ENCODE measurements at places on chromosomes 12 and 14.

DNA sequence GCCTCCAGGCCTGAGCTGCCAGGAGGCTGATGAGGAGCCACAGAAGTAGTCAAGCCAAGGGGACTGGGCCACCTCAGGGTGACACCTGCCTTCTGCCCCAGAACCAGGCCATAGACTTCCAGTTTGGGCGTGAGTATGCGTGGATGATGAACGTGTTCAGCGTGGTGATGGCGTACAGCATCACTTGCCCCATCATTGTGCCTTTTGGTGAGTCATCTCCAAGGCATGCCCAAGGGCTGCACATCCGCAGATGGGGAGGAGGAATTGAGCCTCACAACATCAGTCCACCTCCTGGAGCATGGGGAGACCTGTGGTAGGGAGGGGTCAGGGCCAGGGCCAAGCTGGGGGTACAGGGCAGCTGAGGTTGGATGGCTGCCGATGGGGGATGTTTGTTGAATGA lies 22.3 kb downstream of the NGB start:
- H3K4me3 ChIP-seq: no peak overlapping the region
- no peak for DNase-seq
- no peak overlapping the region for H3K27ac ChIP-seq
- H3K36me3 ChIP-seq: no peaks in the 10 kb centered on the region

DNA sequence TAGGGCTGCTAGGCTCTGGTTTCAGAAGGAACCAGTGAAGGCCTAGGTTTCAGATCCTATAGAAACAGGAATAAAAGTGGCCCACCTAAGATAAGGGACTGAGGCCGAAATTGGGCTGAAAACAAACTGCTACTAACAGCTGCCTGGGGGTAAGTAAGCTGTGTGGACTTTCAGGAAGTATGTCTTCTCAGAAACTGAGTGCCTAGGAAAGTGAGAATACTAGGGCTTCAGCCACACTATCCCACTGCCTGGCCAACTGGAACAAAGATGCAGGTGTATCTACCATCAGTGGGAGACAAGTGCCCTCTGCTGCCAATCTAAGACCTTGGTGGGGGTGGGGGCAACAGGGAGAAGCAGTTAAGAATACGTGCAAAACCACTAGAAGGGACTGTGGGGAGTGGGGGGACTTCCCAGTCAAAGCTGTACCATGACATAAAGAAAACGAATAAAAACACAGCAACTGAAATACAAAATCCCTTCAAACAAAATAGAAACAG lies 82.5 kb downstream of the MED13L start:
- no peaks in the 10 kb centered on the region for H3K27me3 ChIP-seq
- H3K36me3 ChIP-seq: peaks cover 4% of the 10 kb centered on the region
- DNase-seq: peak; percentile 73
- H3K4me1 ChIP-seq: peaks cover 31% of the 10 kb centered on the region
- peak overlapping the region; percentile 84 for H3K27ac ChIP-seq
- H3K4me3 ChIP-seq: peak overlapping the region; percentile 63

DNA sequence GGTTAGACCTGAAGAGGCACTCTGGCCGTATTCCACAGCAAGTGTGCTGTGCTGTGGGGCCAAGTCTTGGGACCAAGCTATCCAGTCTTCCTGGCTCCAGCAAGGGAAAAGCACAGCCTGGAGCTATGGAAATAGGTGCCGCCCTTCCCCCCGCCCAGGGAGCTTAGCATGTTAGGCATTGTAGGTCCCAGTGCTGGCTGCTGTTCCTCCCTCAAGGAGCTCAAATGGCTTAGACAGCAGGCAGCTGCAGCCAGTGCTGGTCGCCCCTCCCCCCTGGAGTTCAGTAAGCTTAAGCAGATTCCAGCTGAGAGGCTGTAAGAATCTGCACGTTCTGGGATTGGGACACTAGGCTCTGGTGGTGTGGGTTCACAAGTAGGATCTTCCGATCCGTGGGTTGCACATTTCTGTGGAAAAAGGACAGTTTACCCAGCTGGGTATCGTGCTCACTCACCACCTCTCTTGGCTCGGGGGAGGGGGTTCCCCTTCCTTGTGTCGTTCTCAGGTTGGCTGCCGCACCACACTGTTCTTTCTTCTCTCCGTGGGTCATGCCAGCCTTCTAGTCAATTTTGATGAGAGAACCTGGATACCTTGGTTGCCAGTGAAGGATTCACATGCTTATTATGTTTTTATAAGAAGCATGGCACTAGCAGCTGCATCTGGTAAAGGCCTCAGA lies 127.3 kb downstream of the CNTN1 start:
- H3K36me3 ChIP-seq: no peaks in the 10 kb centered on the region
- no peaks in the 10 kb centered on the region for H3K27me3 ChIP-seq
- no peaks in the 10 kb centered on the region for H3K4me1 ChIP-seq
- H3K27ac ChIP-seq: no peak overlapping the region
- no peak for DNase-seq

- no peak overlapping the region for H3K4me3 ChIP-seq
- peaks cover 12% of the 10 kb centered on the region for H3K36me3 ChIP-seq
- no peaks in the 10 kb centered on the region for H3K27me3 ChIP-seq
- H3K27ac ChIP-seq: no peak overlapping the region
Measured at GRCh38 chr12:92784797-92785562, 82.2 kb downstream of the PLEKHG7 start.

DNA sequence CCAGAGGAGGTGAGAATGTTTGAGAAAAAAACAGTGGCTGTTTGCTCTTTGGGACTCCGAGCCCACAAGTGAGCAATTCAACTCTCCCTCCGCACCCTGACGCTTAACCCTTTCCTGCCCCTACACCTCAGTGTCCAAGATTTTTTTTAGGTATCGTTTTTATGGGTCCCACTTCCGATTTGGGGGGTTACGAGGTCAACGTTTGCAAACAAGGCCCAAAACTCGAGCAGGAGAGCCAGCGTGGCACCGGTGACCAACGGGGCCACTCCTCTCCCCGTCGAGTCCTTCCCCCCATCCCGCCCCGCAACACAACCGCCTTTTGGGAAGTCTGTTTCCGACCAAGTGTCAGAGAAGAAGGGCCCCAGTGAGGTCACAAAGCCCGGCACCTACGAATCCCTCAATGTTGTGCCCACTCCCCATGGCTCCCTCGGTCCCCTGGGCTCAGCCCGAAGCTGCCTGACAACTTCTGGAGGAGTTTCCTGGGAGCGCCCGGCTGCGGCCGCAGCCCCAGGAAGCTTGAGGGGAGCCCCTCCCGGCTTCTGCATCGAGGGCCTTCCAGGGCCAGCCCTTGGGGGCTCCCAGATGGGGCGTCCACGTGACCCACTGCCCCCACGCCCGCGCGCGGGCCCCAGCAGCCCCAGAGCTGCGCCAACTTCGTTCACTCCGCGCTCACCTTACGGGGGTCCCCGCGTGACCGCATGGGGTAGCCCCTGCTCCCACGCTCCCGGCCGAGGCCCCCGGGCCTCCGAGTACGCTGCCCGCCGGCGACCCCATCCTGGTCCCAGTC lies 1.2 kb downstream of the CDK2AP1 start:
- H3K4me1 ChIP-seq: peaks cover 27% of the 10 kb centered on the region
- H3K4me3 ChIP-seq: peak overlapping the region; percentile 74
- no peaks in the 10 kb centered on the region for H3K36me3 ChIP-seq
- no peak for DNase-seq
- no peaks in the 10 kb centered on the region for H3K27me3 ChIP-seq

DNA sequence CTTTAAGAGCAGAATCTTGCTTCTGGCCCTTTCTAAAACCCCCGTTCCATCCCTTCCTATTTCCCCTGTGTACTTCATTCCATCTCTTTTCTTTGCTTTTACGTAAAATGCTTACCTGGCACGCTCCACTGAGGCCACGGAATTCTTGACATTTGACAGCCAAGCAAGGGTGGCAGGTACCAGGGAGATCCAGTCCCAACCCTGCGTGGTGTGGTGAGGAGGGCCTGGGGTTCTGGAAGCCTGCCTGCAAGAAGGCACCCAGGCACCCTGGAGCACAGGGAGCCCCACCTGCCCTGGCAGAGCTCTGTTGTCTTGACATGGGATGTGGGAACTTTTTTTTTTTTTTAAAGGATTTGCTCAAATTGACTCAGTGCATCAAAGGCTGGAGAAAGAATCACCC lies 48.6 kb downstream of the ITPK1 start:
- H3K27me3 ChIP-seq: no peaks in the 10 kb centered on the region
- peaks cover 82% of the 10 kb centered on the region for H3K4me1 ChIP-seq
- no peaks in the 10 kb centered on the region for H3K36me3 ChIP-seq
- peak overlapping the region; percentile 55 for H3K4me3 ChIP-seq
- peak overlapping the region; percentile 95 for H3K27ac ChIP-seq

- peaks cover 21% of the 10 kb centered on the region for H3K4me1 ChIP-seq
- no peak overlapping the region for H3K27ac ChIP-seq
- H3K36me3 ChIP-seq: no peaks in the 10 kb centered on the region
Measured at GRCh38 chr12:4225571-4225970, 48.0 kb upstream of the CCND2 start.

GRCh38 chr12:69657376-69658137 lies 41.5 kb downstream of the BEST3 start:
- peaks cover 11% of the 10 kb centered on the region for H3K27me3 ChIP-seq
- no peak overlapping the region for H3K4me3 ChIP-seq
- no peak for DNase-seq
- H3K36me3 ChIP-seq: no peaks in the 10 kb centered on the region
- no peaks in the 10 kb centered on the region for H3K4me1 ChIP-seq
- H3K27ac ChIP-seq: no peak overlapping the region

DNA sequence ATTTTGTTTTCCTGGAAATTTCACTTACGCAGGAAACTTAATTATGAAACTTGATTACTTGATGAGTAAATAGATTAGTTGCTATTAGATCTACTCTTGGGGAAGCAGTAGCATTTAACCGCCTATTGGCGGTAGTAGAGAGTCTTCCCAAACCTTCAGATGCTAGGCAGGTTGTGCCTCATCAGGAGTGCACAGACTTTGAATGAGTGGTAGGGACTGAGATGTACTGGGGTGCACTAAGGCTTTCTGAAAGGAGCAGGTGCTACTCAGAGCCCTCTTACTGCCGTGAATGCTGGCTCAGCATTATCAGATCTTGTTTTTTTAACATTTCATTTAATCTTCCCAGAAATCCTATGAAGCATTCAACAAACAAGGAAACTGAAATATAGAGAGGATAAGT lies 7.7 kb downstream of the GATC start:
- H3K27ac ChIP-seq: peak overlapping the region; percentile 21
- no peak overlapping the region for H3K4me3 ChIP-seq
- DNase-seq: no peak
- H3K27me3 ChIP-seq: no peaks in the 10 kb centered on the region

- H3K4me3 ChIP-seq: no peak overlapping the region
- no peak for DNase-seq
- no peaks in the 10 kb centered on the region for H3K27me3 ChIP-seq
- no peak overlapping the region for H3K27ac ChIP-seq
- no peaks in the 10 kb centered on the region for H3K4me1 ChIP-seq
Measured at GRCh38 chr14:81859046-81859445, 325.4 kb upstream of the SEL1L start.

DNA sequence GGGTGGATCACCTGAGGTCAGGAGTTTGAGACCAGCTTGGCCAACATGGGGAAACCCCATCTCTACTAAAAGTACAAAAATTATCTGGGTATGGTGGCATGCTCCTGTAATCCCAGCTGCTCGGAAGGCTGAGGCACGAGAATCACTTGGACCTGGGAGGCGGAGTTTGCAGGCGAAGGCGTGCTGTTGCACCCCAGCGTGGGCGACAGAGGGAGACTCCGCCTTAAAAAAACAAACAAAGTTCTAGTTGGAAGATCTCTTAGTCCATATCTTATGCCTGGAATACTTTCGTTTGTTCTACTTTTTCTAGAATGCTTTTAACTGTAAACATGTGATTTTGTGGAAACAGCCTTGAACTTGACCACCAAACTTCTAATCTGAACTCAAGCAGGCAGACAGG lies 38.7 kb downstream of the PPHLN1 start:
- no peak overlapping the region for H3K4me3 ChIP-seq
- DNase-seq: no peak
- H3K27ac ChIP-seq: no peak overlapping the region
- peaks cover 30% of the 10 kb centered on the region for H3K4me1 ChIP-seq
- no peaks in the 10 kb centered on the region for H3K27me3 ChIP-seq

GRCh38 chr12:127583041-127583440 lies 683.9 kb upstream of the TMEM132C start:
- DNase-seq: no peak
- no peaks in the 10 kb centered on the region for H3K4me1 ChIP-seq
- no peak overlapping the region for H3K4me3 ChIP-seq
- no peaks in the 10 kb centered on the region for H3K36me3 ChIP-seq

GRCh38 chr12:77058740-77059139 lies 6.6 kb downstream of the E2F7 start:
- no peak for DNase-seq
- peaks cover 42% of the 10 kb centered on the region for H3K27me3 ChIP-seq
- no peak overlapping the region for H3K4me3 ChIP-seq
- peaks cover 18% of the 10 kb centered on the region for H3K4me1 ChIP-seq

GRCh38 chr12:12704593-12705230 lies 8.7 kb upstream of the GPR19 start:
- H3K36me3 ChIP-seq: no peaks in the 10 kb centered on the region
- no peak for DNase-seq
- peaks cover 24% of the 10 kb centered on the region for H3K4me1 ChIP-seq
- no peaks in the 10 kb centered on the region for H3K27me3 ChIP-seq
- peak overlapping the region; percentile 62 for H3K27ac ChIP-seq
- no peak overlapping the region for H3K4me3 ChIP-seq

- no peak for DNase-seq
- no peak overlapping the region for H3K27ac ChIP-seq
- H3K4me3 ChIP-seq: no peak overlapping the region
- peaks cover 24% of the 10 kb centered on the region for H3K27me3 ChIP-seq
- no peaks in the 10 kb centered on the region for H3K36me3 ChIP-seq
Measured at GRCh38 chr12:21769307-21769706, 5.2 kb downstream of the KCNJ8 start.

DNA sequence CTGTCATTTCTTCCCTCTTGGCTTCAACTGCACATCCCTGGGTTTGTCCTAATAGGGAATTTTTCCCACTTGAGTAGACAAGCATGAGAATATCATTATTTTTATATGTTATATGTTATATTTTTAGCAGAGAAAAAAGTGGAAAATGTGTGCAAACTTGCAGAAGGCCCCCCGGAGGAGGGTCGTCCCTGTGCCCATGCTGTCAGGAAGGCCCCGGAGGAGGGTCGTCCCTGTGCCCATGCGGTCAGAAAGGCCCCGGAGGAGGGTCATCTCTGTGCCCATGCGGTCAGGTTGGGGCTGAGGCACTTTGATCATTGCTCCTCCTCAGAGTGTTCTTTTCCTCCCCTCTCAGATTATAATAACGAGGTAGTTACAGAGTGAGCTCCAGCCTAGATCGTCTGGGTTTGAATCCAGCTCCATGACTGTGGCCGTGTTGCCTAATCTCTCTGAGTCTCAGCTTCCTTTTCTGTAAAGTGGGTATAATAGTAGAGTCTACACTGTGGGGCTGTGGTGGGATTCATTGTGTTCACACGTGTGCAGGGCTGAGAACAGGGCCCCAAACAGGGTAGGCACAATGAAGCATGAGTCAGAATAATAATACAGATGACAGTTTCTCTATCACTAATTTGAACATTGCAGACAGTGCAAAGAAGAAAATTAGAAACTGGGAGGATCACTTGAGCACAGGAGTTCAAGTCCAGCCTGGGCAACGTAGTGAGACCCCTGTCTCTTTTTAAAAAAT lies 33.4 kb downstream of the ELK3 start:
- H3K4me3 ChIP-seq: no peak overlapping the region
- no peaks in the 10 kb centered on the region for H3K27me3 ChIP-seq
- peaks cover 13% of the 10 kb centered on the region for H3K4me1 ChIP-seq
- no peak for DNase-seq
